Prostate gland (tissue), 2 donors: ENCODE measurements at places on chromosomes 3 and 15. TPM values are rescaled to one million over a fixed set of nuclear protein-coding genes. Genes with fewer than 3 reads are reported as not detected.

GRCh38 chr15:40660686-40661085, 34.3 kb upstream of the RAD51 start:
- no peak for DNase-seq

- DNase-seq: no peak
Measured at GRCh38 chr15:82656641-82657266, 9.6 kb upstream of the CPEB1 start.

- no peak for DNase-seq
Measured at GRCh38 chr3:50490424-50490823, 13.0 kb downstream of the CACNA2D2 start.

- no peak for DNase-seq
Measured at GRCh38 chr3:77468626-77469020, 428.7 kb downstream of the ROBO2 start.

DNA sequence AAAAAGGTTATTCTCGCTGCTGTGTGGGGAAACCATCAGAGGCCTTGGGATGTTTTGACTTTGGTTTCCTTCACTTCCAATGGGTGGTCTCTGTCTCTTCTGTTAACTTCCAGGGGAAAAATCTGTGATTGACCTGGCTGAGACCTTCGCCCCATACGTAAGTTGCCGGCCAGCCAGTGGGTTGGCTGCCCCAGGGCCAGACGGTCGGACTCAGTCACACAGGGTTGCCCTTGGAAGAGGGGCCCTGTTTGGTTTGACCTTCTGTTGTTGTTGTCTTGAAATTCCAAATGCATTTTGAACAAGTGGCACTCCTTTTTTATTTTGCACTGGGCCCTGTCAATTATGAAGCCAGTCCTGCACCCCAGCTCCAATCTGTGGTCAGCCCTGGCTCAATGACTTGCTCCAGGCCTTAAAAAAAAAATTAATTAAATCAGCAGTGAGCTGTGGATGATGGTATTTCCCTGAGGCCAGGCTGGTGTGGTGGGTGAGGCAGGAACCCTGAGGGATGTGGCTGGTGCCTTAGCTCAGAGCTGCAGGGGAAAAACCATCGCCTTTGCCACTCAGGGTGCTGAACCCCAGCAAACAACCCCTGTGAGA, 4.5 kb downstream of the FAM107A start:
- DNase-seq: no peak

GRCh38 chr3:65004795-65005295, 317.0 kb upstream of the ADAMTS9 start:
- no peak for DNase-seq

The SLC28A1 gene
- total RNA-seq: not detected

The SLC2A2 gene
- not detected for total RNA-seq
